Vagina (tissue), 2 donors: ENCODE measurements at places on chromosomes 7 and 10.
A peak's percentile ranks its signal among the peaks of the same experiment; 100 is the strongest.

- no peak for DNase-seq
Observed at GRCh38 chr7:66657798-66658197, 29.1 kb downstream of the KCTD7 start.

- no peak for DNase-seq
Observed at GRCh38 chr7:43535031-43535451, 47.9 kb upstream of the STK17A start.

- no peak for DNase-seq
Observed at GRCh38 chr10:107103174-107104025, 61.1 kb downstream of the SORCS1 start.

- no peak for DNase-seq
Observed at GRCh38 chr10:25989951-25990350, 55.9 kb downstream of the MYO3A start.

DNA sequence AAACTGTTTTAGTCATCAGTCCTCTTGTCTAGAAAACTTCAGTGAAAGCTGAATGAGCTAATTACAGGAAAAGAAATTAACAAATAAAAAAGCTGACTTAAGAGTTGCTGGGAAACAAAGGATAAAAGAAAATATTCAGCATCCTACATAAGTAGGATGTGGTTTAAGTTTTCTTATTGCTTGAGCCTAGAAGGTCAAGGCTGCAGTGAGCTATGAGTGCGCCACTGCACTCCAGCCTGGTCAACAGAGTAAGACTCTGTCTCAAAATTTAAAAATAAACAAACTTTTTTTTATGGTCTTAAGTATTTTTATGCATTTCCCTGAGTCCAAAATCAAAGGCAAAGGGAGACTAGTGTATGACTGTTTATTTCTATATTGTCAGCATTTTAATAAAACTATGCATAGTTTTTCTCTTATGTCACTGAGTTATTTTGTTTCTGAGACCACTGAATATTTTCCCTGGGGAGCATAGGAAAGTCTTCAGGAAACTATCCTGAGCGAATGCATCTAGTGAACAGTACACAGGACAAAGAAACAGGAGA, 40.0 kb upstream of the LRRN3 start:
- DNase-seq = no peak

GRCh38 chr10:89262086-89263051, 10.8 kb upstream of the LIPA start:
- DNase-seq = no peak

- no peak for DNase-seq
Observed at GRCh38 chr10:76285012-76285411, 853.6 kb downstream of the LRMDA start.

DNA sequence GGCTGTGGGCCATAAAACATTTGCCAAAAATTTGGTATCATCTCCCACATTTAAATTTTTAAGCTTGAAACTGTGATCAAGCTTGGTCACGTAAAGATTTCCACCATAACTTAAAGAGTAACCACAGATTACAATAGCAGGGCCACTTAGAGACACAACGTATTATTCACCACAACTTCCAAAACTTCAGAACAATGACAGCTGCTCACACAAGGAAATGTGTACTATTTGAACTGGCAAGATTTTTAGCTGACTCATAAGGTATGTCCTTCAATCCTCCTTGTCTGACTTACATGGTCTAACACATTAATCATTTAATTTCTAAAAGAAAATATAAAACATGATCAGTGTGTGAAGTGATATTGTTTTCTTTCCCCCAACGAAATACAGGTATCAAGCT, 234.5 kb downstream of the PARD3 start:
- no peak for DNase-seq

- DNase-seq = no peak
Observed at GRCh38 chr10:116521424-116522290, 24.1 kb upstream of the PNLIP start.

GRCh38 chr7:25132430-25132829, 7.4 kb upstream of the CYCS start:
- DNase-seq = no peak

GRCh38 chr10:59814878-59815277, 61.6 kb upstream of the MRLN start:
- no peak for DNase-seq

- no peak for DNase-seq
Observed at GRCh38 chr7:137882261-137882668, 35.5 kb upstream of the DGKI start.

GRCh38 chr7:91573405-91573804, 307.1 kb downstream of the MTERF1 start:
- no peak for DNase-seq

- no peak for DNase-seq
Observed at GRCh38 chr10:115985786-115986185, 287.2 kb downstream of the GFRA1 start.

DNA sequence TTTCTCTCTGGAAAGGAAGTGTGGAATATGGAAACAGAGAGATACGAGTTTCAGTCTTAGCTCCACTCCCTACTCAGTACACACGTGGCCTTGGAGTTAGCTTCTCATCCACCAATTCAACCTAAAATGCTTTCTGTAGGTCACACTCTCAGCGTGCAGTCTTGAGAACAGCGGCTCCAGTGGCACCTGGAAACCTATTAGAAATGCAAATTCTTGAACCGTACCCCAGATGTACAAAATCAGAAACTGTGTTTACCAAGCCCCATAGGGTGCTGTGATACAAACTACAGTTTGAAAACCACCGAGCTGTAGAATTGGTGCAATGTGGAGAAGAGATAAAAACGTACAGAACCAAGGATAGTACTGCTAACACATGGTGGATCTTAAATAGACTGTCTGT, 91.1 kb upstream of the SP4 start:
- no peak for DNase-seq

DNA sequence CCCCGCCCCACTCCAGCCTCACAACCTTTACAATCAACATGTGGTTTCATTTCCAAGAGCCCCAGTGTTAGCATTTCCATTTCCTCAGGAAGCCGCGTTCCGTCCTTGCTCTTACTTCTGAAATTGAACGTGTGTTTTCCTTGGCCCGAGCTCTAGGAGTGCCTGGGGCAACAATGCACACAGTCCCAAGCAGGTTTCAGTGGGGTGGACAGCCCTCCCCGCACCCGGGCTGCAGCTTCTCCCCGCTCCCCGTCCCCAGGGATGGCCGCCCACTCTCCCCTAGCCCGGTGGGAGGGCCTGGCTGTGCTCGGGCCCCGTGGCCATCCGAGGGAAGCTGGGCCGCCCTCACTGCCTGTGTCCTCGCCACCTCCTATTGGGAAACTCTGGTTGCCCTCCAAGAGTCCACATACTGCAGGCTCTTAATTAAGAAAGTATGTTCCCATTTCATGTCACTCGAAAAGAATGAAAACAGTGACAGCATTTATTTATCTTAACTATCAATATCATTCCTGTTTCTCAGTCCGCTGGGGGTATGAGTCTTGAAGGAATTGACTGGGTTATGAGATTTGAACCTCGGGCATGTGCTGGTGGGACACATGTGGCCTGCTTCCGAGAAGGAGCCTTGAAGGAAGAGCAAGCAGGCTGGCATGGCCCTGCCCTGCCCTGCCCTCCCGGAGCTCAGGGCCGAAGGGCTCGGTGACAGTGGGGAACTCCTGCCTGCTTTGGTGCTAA, 163.8 kb downstream of the GRK5 start:
- DNase-seq = no peak

- no peak for DNase-seq
Observed at GRCh38 chr7:150942001-150942590, 36.0 kb downstream of the KCNH2 start.

GRCh38 chr7:151366166-151366879, 24.7 kb downstream of the NUB1 start:
- DNase-seq = no peak

DNA sequence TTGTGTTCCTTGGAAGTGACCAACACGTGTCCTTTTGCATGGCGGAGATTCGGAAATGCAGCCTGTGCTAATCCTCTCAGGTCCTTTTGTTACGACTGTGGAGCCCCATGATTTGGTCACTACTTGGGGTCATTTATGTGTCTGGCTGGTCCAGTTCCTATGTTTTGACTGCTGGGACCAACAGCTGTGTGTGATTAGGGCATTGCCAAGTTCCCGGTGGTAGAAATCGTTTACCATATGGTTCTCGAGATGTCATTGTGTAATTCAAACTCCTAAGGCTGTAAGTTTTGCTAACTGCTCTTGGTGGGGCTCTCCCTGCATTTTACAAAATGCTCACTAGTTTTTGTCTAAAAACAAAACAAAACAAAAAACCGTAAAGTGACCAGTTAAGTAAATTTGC, 62.0 kb downstream of the CCNY start:
- DNase-seq = no peak

- DNase-seq = peak; percentile 85
Observed at GRCh38 chr7:47297120-47297519, 284.8 kb downstream of the TNS3 start.

DNA sequence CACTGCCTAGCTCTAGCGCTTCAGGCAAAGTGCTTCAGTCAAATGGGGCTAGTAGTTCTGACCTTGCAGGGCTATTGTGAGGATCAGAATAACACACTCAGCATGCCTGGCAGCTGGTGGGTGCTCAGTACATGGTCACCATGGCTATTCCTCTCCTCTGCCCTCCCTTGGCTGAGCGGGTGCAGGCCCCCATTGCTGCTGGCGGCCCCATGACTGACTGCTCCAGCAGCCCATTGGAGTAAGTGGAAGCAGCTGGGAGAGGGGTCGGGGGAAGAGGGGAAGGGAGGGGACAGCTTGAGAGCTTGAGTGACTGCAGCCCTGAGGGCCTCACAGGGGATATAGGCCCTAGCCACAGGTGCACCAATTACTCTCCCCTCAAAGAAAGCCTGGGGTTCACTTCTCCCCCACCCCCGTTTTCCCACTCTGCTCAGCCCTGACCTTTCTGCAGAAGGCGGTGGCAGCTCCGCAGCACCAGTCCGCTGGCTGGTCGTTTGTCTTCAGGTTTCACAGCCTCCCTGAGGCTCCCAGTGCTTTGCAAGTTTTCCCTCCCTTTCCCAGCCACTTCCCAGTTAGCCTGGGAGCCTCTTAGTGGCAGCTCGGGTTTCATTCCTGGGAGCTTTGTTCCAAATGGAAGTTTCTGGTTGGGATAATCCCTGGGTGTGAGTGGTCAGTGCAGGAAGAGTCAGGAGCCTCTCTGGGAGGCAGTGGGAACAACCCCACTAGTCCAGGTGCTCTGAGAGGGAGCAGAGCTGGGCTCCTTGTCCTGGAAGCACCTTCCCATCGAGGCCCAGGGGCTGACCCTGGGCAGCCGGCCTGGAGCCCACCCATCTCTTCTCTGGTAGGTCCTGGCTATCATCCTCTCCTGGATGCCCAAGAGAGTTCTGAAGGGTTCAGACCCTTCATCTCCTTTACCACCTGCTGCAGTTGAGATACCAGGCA, 16.3 kb downstream of the FGF8 start:
- DNase-seq = no peak

- peak; percentile 25 for DNase-seq
Observed at GRCh38 chr7:33790746-33791145, 114.6 kb upstream of the BMPER start.

DNA sequence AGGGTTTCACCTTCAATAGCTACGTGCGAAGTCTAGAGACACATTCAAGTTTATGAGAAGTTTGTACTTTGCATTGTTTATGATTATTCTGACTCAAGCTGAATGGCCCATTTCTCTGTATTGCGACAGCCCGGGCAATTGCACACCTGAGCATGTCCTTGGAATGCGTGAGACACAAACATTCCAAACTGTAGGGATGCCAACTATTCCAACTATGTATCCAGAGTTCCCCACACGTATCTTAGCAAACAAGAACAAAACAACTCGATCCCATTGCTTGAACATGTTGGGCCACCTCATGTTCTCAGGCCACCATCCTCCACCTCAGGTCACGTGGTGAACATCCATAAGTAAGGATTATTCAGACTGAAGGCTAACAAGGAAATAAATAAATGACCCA, 51.4 kb upstream of the EGFR start:
- no peak for DNase-seq

DNA sequence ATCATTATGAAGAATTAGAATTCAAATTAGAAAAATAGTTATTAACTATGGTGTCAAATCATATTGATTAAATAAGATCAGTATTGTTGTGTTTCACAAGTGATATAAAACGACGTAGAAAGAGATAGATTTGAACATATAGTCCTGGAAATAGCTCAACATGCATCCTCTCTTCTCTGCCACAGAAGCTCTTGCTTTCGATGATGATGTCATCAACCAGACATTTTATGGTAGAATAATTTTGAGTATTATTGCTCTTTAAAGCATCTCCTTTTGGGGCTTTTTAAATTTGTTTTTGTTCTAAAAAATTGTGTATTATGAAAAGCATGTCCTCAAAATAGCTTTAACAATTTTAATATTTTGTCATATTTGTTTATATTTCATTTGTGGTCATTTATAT, 95.0 kb downstream of the DGKB start:
- no peak for DNase-seq

GRCh38 chr7:63012633-63013183, 985.9 kb upstream of the ZNF722 start:
- no peak for DNase-seq
